ENCODE measurements at places on chromosomes 2 and 18.

GRCh38 chr18:63844254-63844653 is 43.3 kb upstream of the SERPINB2 start:
- no peak for DNase-seq

DNA sequence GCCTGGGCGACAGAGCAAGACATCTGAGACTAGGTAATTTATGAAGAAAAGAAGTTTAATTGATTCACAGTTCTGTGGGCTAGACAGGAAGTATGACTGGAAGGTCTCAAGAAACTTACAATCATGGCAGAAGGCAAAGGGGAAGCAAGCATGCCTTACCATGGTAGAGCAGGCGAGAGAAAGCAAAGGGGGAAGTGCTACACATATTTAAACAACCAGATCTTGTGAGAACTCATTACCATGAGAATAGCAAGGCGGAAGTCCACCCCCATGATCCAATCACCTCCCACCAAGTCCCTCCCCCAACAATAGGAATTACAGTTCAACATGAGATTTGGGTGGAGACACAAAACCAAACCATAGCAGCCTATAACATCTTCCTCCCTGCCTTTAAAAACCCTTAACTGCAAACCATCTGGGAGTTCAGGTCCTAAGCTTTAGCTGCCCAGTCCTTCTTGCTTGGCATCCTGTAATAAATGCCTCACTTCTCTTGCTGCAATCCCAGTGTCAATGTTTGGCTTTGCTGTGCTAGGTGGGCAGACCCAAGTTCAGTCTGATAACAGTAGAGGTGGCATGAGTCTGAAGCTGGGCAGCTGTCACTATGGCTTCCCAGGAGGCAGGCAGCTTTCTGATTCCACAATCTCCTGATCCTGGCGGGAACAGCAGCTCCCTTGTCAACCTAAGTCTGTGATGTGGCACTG is 11.2 kb upstream of the SP5 start:
- DNase-seq, result no peak

DNA sequence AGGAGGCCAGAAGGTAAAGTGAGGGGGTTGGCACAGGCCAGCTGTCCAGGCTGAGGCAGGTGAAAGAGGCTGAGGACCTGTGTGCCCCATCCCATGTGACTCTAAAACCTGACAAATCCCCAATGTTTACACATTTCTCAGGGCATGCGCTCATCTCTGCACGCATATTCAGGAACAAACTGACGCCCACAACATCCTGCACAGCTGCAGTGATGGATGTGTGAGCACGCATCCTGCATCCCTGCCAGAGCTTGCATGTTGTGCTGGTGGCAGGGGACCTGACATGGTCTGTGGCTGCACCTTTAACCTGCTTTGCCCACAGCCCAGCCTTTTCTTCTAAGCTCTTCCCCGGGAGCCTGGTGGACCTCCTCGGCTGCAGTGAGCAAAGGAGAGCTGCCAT is 83.1 kb downstream of the FBXO15 start:
- peak; percentile 48 for DNase-seq

- DNase-seq, result peak; percentile 74
These were observed 89.4 kb upstream of the TAF1B start for GRCh38 chr2:9753665-9754531.

GRCh38 chr2:216915557-216916150 is 55.8 kb upstream of the TNP1 start:
- no peak for DNase-seq

- DNase-seq, result no peak
These were observed 181.2 kb downstream of the TNS1 start for GRCh38 chr2:217821536-217822147.

- no peak for DNase-seq
These were observed 29.2 kb upstream of the SETBP1 start for GRCh38 chr18:44651478-44651877.

DNA sequence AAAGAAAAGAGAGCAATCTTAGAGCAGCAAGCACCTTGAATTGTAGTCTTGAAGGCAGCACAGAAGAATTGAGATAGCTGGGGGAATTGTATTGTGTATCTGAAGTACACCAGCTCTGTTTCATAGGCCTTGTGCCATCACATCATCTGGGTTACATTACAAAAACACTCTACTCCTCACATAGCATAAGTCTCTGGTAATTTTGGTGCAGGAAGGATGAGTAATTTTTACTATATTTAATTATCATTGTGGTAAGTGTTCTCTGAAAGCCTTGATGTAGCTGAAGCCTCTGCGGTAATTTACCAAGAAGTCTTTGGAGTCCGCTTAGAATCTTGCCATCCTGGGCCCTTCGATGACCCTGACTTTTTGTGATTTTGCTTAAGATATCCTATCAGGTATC is 291.1 kb downstream of the ARHGAP15 start:
- no peak for DNase-seq

DNA sequence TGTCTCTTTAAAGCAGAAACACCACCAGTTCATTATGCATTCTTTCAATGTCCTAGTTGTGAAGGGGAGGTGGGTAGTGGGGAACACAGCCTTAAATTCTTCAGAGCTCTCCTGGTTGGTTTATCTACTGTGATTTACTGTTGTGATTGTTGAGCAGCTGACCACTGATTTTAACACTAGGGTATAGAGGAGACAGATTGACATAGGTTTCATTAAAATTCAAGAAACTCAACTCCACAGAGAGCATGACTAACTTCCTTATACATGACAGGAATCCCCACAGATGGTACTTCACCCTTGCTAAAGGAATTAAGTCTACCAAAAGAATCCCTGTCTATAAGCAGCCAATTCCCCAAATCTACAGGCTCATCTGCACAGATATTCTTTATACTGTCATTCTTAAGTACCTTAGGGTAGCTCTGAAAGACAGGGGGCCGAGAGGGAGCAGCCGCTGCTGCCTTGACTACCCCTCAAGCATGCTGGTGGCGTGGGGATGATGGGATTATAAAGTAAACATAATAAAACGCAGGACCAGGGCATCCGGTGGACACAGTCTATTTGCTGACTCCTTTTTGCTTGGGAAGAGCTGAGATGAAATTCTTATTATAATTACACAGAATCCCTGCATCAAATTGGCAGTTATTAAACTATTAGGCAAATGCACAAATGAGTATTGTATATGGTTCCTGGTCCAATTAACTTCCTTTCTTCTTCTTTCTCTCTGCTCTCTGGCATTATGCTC is 1377.6 kb upstream of the PIK3C3 start:
- DNase-seq, result no peak

DNA sequence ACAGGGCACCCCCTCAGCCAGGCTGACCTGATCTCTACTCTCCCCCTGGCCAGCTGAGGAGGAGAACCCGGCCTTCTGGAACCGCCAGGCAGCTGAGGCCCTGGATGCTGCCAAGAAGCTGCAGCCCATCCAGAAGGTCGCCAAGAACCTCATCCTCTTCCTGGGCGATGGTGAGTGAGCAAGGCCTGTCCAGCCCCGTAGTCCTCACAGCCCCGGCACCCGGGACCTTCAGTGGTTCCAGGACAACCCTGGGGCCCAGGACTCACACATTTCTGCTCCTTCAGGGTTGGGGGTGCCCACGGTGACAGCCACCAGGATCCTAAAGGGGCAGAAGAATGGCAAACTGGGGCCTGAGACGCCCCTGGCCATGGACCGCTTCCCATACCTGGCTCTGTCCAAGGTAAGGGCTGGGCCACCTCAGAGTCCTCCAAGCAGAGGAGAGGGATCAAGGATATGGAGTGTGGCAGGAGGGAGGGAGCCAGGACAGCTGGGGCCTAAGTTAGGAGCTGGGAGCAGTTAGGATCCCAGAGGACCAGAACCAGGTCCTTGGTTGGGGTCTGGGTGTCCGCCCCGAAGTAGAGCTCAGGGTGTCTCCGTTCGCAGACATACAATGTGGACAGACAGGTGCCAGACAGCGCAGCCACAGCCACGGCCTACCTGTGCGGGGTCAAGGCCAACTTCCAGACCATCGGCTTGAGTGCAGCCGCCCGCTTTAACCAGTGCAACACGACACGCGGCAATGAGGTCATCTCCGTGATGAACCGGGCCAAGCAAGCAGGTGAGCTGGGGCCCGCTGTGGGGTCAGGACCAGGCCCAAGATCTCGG is 555 bp downstream of the ALPI start:
- no peak for DNase-seq

DNA sequence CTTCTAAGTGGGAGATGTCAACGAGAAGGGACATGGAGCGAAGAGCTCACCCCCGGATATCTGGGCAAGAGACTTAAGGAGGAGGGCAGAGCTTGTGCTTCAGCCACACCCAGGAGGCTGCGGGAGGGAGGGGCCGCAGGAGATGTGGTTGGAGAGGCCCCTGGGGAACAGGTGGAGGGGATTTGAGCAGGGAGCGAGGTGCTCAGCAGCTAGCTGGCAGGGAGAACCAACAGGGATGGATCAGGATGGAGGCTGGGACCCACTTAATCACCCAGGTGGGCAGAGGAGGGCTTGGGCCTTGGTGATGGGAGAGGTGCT is 78.3 kb downstream of the MBP start:
- peak; percentile 39 for DNase-seq

GRCh38 chr18:582465-582864 is 2.3 kb downstream of the CETN1 start:
- DNase-seq, result no peak

GRCh38 chr2:150485871-150486538 is 1.5 kb downstream of the RND3 start:
- no peak for DNase-seq

- DNase-seq, result no peak
These were observed 116.3 kb upstream of the SCN7A start for GRCh38 chr2:166610180-166610912.

GRCh38 chr2:68027959-68028358 is 34.8 kb downstream of the C1D start:
- no peak for DNase-seq

Measured in stimulated activated CD4-positive, alpha-beta T cell treated with anti-CD3 and anti-CD28 coated beads, Interleukin-4, amount 100 ng/mL, for 24 hours (primary cell).